ENCODE measurements at places on chromosomes 13 and 19. TPM values are rescaled to one million over a fixed set of nuclear protein-coding genes. Genes with fewer than 3 reads are reported as not detected.

DNA sequence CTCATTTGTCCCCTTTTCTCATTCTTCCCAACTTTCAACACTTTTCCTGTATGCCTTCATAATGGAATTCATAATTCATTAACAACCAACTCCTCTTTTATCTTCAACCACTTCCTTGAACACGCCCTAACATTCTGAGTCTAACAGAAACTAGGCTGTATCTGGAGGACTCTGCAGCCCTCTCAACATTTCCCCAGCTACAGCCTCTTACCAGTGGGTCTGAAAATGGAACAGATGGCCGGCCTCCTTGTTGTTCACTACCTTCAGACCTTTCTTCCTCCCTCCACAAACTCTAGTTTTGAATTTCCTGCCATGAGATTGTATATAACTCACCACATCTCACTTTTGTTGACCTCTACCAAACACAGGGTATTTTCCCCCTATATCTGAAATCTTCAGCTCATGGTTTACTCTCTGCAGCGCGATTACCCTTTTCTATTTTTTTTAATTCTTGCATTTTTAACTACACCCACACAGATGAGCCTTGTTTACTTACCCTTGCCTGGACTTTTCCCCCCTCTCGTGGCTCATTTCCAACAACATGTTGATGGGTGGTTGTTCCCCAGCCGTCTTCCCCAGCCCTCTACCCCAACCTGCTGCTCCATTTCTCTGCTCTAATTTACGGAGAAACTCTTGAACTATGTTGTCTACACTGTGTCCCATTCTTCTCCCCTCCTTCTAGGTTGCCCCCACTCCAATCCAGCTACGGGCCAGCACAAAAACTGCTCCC, 846 bp downstream of the ZNF790 start:
- no peak for DNase-seq

- DNase-seq = no peak
These were observed 393.5 kb upstream of the GPC6 start for GRCh38 chr13:92833071-92833470.

DNA sequence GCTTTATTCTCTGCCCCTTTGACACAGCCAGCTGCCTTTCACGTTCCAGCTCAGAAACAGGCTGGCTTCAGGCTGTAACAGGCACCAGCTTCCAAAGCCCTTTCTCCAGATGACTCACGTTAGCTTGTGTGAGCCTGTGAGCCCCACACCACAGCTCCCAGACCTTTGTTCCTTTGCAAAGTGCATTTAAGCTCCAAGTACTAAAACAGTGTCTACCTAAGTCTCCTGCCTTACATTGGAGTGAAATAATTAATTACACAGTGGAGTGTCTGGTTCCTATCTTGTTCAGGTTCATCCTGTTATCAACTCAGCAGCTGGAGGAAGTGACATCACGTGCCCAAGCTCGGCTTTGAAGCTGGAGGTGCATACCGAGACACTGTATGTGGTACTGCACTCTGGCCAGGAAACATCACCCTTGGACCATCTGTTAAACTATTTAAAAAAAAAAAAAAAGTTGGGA, 475.8 kb downstream of the FOXO1 start:
- DNase-seq = peak; percentile 40

DNA sequence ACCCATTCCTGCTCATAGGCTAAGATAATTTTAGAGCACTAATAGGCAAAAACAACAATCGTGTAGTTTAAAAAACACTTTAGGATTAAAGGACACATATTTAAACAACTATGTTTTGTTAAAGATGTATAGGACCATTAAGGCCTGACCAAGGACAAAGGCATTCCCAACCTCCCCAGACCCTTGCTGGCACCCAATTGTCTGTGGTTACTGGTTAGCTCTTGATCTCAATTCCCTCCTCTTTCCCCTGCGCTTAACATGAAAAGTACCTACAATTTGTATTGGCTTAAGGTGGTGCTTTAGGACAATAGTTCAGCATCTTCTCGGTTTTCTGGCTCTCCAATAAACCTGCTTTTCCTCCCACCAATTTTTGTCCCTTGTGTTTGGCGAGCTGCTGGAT, 51.0 kb downstream of the TEX26 start:
- no peak for DNase-seq

- DNase-seq = no peak
These were observed 14.4 kb upstream of the POP4 start for GRCh38 chr19:29591670-29592069.

DNA sequence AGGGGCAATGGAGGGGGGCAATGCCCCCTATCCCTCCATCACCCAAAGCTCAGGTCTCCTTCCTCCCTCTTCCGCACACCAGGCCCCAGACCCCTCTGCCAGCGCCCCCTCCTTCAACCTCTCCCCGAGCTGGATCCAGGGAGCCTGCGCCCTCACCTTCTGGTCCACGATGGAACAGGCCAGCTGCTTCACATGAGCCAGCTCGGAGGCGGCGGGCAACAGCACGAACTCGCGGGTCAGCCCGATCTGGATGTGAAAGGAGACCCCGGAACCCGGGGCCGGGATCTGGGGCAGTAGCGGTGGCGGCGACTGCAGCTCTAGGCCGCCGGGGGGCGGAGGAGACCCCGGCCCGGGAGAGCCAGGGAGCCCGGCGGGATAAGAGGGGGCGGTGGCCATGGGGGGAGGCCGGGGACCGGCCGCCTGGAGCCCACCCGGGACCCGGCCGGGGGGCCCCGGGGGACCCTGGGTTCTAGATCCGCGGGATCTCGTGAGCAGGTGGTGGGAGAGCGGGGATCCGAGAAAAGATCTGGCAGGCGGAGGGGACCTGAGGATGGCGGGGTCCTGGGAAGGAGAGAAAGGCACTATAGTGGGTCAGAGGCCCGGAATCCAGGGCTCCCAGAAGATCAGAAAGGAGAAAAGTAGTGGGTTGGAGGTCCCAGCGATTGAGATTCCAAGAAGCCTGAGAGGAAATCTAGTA, 791 bp downstream of the PRKD2 start:
- peak; percentile 56 for DNase-seq

DNA sequence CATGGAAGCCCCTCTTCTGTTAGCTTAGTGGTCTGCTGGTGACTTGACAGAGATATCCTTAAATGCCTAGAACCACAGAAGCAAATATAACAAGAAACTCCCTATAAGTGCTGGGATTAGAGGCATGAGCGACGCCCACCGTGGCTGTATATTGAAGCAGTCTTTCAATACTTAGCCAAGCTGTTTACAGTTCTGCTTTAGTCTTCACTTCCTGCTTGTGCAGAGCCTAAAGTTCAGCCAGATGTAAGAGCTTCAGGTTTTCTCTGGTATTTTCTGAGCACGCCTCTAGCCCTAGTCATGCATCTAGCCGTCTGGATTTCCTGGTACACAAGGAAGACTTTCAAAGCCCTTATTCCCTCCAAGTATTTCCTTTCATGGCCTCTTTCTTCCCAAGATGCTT, 28.5 kb downstream of the TRPM4 start:
- DNase-seq = no peak

- no peak for DNase-seq
These were observed 328.6 kb downstream of the SUCLA2 start for GRCh38 chr13:47672245-47673008.

DNA sequence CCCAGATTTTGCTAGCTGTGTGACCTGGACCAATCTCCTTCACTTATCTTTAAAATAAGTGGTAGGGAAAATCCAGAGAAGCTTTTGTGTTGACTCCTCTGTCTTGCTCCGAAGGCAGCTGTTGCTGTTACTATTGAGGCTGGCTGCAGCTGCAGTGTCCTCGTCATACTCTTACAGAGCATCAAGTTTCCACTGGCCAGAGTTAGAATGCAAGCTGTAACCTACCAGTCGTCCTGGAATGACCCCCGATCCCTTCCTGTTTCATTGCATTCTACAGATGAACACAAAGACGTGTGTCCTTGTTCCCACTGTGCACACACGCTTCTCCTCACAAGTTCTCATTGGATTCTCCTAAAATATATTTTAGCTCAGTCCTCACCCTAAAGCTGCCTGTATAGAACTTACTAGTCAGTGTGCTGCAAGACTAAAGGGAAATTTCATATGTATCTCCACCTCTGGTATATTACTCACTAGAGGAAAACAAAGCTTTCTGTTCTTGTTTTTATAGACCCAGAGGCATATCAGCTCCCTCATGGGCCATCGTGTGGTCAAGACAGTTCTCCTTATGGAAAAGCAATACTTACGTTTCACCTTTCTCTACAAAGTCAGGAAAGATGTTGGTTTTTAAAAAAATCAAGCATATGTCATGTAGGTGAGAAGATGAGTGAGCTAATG, 589.8 kb downstream of the LMO7 start:
- DNase-seq = no peak

DNA sequence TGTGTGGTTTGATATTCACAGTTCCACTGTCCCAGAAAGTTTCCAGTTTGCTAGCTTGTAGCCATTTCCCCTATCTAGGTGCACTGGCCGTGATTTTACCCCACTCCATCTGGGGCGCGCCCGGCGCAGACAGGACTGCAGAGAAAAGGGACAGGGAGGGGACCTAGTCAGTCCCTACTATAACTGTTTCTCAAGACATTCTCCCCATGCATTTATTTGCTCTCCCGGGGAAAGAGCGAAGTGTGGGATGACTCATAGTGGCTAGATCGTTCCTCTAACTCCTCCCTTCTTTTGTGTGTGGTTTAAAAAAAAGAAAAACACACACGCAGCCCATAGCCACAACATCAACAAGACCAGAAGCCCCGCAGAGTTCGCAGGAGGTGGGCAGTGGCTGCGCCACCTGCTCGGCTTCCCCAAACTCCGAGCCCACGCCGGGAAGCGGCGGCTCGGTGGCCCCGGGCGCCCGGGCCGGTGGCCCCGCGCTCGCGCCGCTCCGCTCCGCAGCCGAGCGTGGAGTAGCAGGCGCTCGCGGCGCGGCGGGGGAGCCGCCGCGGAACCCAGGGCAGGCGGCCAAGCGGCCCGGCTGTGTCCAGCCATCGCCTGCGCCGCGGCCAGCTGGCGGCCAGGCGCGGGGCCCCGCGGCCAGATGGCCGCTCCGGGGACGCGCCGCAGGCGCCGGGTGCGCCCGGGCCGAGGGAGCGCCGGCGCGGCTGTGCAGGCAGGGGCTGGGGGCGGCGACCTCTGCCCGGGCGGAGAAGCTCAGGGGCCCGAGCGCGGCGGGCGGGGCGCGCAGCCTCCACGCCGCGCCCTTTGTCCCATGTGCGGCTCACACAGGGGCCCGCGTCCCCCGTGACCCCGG, 653 bp downstream of the TMTC4 start:
- peak; percentile 79 for DNase-seq

- peak; percentile 92 for DNase-seq
These were observed 21.8 kb upstream of the OR10H1 start for GRCh38 chr19:15837221-15837731.

DNA sequence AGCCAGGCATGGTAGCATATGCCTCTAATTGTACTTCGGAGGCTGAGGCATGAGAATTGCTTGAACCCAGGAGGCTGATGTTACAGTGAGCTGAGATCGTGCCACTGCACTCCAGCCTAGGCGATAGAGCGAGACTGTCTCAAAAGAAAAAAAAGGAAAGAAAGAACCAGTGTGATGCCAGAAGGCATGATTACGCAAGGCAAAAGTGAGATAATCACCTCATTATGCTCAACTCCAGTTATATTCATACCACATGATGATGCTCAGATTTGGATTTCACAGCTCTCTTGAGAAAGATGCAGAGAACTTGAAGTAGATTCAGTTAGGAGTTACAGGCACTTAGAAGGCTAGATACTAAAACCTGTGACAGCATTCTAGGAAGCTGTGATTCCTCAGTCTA, 21.8 kb downstream of the RCBTB1 start:
- no peak for DNase-seq

GRCh38 chr19:51480590-51480989, 2.3 kb downstream of the CEACAM18 start:
- DNase-seq = peak; percentile 75

- DNase-seq = no peak
These were observed 30.1 kb upstream of the USP12 start for GRCh38 chr13:27201661-27202060.

- no peak for DNase-seq
These were observed 24.2 kb downstream of the FXYD5 start for GRCh38 chr19:35178701-35179100.

DNA sequence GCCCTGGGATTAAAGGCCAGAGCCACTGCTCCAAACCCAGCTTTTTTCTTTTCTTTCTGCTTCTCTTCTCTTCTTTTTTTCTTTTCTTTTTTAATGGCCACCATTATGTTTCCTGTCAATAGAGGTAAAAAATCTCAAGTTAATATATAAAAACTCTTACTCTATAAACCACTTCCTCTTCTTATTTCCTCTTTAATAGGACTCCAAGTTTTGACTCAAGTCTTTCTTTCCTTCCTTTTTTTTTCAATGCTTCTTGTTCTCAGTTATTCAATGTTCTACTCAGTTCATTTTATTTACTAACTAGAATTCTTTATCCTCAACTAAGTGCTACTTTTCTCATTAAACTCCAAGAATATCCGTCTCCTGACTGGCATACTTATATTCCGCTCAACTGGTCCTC, 27.1 kb upstream of the MYCBP2 start:
- no peak for DNase-seq

- DNase-seq = no peak
These were observed at the start of gene ZNF71 for GRCh38 chr19:56594783-56595547. ZNF71 (plus strand) TSS chr19:56595302; CDS start chr19:56601559, 6,257 bp downstream.

DNA sequence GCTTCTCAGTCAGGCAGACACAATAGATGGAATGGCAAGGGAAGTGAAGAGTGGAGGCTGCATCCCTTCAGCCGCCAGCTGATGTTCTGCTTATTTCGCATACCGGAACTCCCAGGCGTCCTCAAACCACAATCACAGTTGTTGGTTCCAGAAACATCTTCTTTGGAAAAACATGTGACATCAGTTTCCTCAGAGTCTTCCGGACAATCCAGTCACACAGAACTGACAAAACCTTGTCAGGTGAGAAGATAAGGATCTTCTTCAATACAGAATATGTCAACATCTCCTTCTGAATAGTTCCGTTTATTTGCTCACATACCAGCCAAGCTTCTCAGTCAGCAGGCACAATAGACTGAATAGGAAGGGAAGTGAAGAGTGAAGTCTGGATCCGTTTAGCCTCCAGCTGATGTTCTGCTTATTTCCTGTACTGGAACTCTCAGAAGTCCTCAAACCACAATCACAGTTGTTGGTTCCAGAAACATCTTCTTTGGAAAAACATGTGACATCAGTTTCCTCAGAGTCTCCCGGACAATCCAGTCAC, 45.1 kb upstream of the CEACAM21 start:
- no peak for DNase-seq

- no peak for DNase-seq
These were observed 124.6 kb downstream of the FGF14 start for GRCh38 chr13:102277286-102277685.

GRCh38 chr13:52695856-52696255, 43.2 kb downstream of the SUGT1 start:
- no peak for DNase-seq

DNA sequence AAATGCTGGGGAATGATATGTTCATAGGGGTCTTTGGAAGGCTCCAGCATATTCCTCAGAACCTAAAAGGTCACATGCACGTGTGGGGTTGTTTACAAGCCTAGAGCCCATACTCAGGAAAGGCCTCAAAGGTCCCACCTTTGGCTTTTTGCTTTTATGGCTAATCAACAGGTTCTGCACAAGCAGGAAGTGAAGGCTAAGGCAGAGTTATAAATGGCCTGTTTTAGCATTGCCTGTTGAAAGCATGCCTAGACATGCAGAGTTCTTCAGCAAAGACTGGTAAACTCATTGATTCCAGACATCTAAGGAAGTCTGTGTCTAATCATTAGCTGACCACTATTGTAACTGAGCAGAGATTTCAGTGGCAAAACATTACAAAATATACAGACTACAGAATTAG, 198.3 kb downstream of the KCNRG start:
- no peak for DNase-seq

The KCNRG gene
- not detected for total RNA-seq

The ZIC2 gene
- 0.16 TPM for total RNA-seq

The ZNF667 gene
- not detected for total RNA-seq

The SERTAD3 gene
- 30.6 TPM for total RNA-seq

The GPR4 gene
- total RNA-seq = not detected

The RCBTB2 gene
- 2.9 TPM for total RNA-seq

The LILRA1 gene
- total RNA-seq = not detected
